ENCODE measurements at places on chromosomes 13 and 19.

DNA sequence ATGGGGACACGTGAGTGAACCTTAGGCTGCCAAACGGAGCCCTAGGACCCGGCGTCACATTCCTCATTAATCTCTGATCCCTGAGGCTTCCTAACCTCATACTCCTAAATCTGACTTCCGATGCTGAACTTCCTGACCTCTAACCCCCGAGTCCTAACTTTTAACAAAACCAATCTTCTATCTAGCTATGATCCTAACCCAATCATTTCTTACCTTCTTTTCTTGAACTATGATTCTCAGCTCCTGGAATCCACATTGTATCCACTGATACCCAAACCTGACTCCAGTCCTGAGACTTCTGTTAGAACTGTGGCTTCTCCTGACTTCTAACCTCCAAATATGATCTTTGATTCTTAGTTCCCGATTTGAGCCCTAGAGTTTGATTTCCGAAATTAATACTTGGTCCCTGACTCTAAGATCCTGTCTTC lies 447 bp downstream of the NFKBIB start:
- DNase-seq, result no peak

GRCh38 chr19:46297700-46298478 lies 1.0 kb downstream of the HIF3A start:
- DNase-seq, result no peak

GRCh38 chr13:21884965-21885567 lies 214.2 kb downstream of the FGF9 start:
- DNase-seq, result no peak

- DNase-seq, result no peak
Observed at GRCh38 chr13:104594806-104595205, 1528.6 kb upstream of the SLC10A2 start.
